ENCODE measurements at places on chromosomes 1 and 21.

GRCh38 chr21:38679534-38679933, 126.2 kb upstream of the ETS2 start:
- DNase-seq = peak; percentile 44

- DNase-seq = no peak
Observed at GRCh38 chr1:115437196-115437595, 99.1 kb upstream of the NGF start.

- no peak for DNase-seq
Observed at GRCh38 chr1:50180367-50180766, 71.6 kb downstream of the ELAVL4 start.

DNA sequence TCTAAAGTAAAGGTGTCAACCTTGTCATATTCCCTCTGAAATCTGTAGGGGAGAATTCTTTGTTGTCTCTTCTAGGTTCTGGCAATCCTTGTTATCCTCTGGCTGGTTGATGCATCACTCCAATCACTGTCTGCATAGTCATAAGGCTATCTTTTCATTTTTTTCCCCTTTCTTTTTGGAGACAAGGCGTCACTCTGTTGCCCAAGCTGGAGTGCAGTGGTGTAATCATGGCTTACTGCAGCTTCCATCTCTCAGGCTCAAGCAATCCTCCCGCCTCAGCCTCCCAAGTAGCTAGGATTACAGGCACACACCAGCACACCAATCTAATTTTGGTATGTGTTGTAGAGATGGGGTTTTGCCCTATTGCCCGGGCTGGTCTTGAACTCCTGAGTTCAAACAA, 12.9 kb downstream of the DPYD start:
- DNase-seq = no peak

GRCh38 chr1:116531917-116532316, 38.9 kb downstream of the CD58 start:
- no peak for DNase-seq

DNA sequence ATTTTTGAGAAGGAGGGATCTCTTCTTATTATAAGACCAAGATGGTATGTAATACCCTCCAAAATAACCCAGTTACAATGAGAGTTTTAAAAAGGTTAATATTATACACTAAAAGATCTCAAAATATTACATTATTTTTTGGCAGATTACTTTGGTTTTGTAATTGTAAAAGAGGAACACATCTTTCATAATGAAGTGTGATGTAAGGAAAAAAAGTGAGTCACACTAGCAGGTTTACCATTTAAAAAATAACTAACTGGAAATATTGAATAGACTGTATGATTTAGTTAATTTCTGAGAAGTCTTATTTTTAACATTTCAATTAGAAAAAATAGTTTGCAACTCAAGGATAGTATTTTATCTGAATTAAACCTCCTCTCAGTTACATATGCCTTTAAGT, 1.1 kb downstream of the F5 start:
- no peak for DNase-seq

GRCh38 chr1:203287109-203287893, 18.0 kb upstream of the BTG2 start:
- DNase-seq = no peak

- no peak for DNase-seq
Observed at GRCh38 chr1:46444466-46444865, 45.2 kb upstream of the DMBX1 start.

- DNase-seq = no peak
Observed at GRCh38 chr1:57329937-57330336, 93.9 kb downstream of the DAB1 start.

- no peak for DNase-seq
Observed at GRCh38 chr1:180486092-180486491, 16.3 kb downstream of the ACBD6 start.

DNA sequence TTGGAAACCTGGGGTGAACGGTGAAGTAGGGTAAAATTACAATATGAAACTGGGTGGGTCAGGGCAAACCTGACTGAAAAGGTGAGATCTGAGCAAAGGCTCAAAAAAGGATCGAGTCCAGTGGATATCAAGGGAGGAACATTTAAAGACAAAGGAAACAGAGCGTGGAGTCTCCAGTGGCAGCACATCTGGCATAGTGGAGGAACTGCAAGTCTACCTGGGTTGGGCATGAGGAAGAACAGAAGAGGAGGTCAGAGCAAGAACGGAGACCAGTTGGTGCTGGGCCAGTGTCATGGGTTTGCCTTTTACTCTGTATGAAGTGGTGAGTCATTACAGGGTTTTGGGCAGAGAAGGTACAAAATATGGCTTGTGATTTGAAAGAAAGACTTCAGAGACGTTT, 163.7 kb downstream of the NTPCR start:
- no peak for DNase-seq

- DNase-seq = no peak
Observed at GRCh38 chr1:225880222-225880588, 2.0 kb downstream of the TMEM63A start.

- DNase-seq = no peak
Observed at GRCh38 chr21:42684109-42684916, 30.9 kb downstream of the PDE9A start.

DNA sequence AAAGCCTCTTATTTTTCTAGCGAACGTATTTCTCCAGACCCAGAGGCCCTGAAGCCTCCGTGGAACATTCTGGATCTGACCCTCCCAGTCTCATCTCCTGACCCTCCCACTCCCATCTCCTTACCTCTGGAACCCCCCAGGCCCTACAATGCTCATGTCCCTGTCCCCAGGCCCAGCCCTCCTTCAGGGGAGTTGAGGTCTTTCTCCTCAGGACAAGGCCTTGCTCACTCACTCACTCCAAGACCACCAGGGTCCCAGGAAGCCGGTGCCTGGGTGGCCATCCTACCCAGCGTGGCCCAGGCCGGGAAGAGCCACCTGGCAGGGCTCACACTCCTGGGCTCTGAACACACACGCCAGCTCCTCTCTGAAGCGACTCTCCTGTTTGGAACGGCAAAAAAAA, 68.7 kb downstream of the ALPL start:
- DNase-seq = no peak

GRCh38 chr1:227557962-227558725, 5.2 kb upstream of the ZNF678 start:
- no peak for DNase-seq

GRCh38 chr1:157103268-157103667, 3.7 kb upstream of the ETV3L start:
- no peak for DNase-seq

GRCh38 chr1:67514300-67514699, 84.1 kb upstream of the SERBP1 start:
- no peak for DNase-seq

GRCh38 chr21:36186081-36186480, 29.5 kb downstream of the DOP1B start:
- no peak for DNase-seq

DNA sequence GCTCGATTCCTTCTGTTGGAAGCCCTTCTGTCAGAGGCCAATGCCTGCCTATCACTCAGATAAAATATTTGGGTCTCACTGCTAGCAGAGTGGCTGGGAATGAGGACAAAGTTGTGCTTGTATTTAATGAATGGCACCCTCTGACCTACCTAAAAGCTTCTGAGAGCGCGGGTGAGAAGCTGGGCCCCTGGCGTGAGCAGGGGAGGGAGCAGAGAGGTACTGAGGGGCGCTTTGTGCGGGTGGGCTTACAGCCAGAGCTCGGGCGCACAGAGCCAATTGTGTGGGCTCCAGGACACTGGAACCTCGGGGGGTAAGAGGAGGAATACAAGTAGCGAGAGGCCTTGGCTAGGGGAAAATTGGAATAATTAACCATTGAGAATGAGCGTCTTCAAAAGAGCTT, 32.3 kb downstream of the PCAT6 start:
- DNase-seq = no peak

GRCh38 chr1:186518822-186519381, 58.0 kb upstream of the PDC start:
- no peak for DNase-seq

Measured in fibroblast of skin of abdomen (primary cell).